ENCODE measurements at places on chromosomes 5 and 9. TPM values are rescaled to one million over a fixed set of nuclear protein-coding genes. Genes with fewer than 3 reads are reported as not detected.

Gene AFAP1L1
- 1.7 TPM for polyA plus RNA-seq

Gene LCN10
- polyA plus RNA-seq = 12.4 TPM

Gene QRFP
- not detected for polyA plus RNA-seq

Gene NR5A1
- not detected for polyA plus RNA-seq

Gene TICAM2
- polyA plus RNA-seq = 1.9 TPM

Gene ANKRD18A
- 2.1 TPM for polyA plus RNA-seq

Gene TXNDC8
- not detected for polyA plus RNA-seq

Gene IFNK
- polyA plus RNA-seq = not detected

Gene CHSY3
- 0.15 TPM for polyA plus RNA-seq

Gene ZCCHC9
- 14.7 TPM for polyA plus RNA-seq

Gene PAEP
- polyA plus RNA-seq = not detected

Gene DCANP1
- not detected for polyA plus RNA-seq

Gene CDX1
- not detected for polyA plus RNA-seq

Gene PCDHGA4
- 1.0 TPM for polyA plus RNA-seq

Gene GRM6
- 0.02 TPM for polyA plus RNA-seq

Gene SH3GLB2
- 188 TPM for polyA plus RNA-seq

Gene C5orf34
- polyA plus RNA-seq = 0.27 TPM

Gene PPWD1
- 40.4 TPM for polyA plus RNA-seq
